Hypothalamus (tissue), 51 donors: ENCODE measurements at places on chromosomes 3 and 15.

- DNase-seq = no peak
Measured at GRCh38 chr3:53318522-53318921, 28.8 kb downstream of the DCP1A start.

GRCh38 chr15:49620199-49620598 is 419 bp downstream of the FAM227B start:
- no peak for DNase-seq

- no peak for DNase-seq
Measured at GRCh38 chr15:77346245-77347036, 73.5 kb downstream of the PEAK1 start.

GRCh38 chr3:14758297-14758696 is 60.5 kb upstream of the FGD5 start:
- DNase-seq = no peak

DNA sequence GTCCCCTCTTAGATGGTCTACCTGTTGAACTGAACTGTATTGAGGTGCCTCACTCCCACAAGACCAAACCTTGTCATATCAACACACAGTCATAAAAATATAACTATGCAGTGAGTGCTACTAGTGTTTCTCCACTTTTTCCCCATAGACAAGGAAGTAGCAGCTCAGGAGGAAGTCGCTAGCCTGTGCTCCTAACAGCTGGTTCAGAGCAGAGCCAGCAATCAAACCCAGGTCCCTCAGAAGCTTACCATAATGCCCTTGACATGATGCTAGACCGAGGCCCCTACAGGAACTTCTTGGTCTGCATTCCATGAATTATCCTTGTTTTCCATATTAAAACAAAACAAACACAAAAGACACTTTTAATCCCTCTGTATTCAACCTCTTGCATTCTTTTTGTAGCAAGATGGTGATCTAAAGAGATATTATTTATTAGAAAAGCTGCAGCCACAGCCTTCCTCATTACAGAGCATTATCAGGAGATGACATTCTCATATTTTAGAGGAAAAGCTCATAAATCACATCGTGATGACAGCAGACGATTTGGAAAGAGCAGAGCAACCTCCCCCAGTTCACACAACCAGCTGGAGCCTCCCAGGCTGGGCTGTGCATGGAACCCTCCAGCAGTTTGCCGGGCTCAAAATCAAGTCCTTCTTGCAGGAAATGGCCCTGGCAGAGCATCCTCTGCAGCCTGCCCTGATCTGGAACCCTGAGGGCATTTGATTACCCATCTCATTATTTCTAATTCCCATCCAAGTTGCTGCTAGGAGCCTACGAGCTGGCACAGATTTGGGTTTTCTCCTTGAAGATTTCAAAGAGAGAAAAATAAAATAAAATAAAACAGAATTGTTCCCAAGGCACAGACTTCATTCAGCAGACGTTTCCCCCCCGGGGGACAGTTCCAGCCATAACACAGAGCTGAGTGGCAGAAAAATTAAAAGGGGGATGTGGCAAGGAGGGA is 118.8 kb downstream of the SRGAP3 start:
- no peak for DNase-seq

- no peak for DNase-seq
Measured at GRCh38 chr3:190497811-190498210, 16.1 kb upstream of the IL1RAP start.

GRCh38 chr3:149067883-149068282 is 18.4 kb downstream of the HLTF start:
- no peak for DNase-seq

DNA sequence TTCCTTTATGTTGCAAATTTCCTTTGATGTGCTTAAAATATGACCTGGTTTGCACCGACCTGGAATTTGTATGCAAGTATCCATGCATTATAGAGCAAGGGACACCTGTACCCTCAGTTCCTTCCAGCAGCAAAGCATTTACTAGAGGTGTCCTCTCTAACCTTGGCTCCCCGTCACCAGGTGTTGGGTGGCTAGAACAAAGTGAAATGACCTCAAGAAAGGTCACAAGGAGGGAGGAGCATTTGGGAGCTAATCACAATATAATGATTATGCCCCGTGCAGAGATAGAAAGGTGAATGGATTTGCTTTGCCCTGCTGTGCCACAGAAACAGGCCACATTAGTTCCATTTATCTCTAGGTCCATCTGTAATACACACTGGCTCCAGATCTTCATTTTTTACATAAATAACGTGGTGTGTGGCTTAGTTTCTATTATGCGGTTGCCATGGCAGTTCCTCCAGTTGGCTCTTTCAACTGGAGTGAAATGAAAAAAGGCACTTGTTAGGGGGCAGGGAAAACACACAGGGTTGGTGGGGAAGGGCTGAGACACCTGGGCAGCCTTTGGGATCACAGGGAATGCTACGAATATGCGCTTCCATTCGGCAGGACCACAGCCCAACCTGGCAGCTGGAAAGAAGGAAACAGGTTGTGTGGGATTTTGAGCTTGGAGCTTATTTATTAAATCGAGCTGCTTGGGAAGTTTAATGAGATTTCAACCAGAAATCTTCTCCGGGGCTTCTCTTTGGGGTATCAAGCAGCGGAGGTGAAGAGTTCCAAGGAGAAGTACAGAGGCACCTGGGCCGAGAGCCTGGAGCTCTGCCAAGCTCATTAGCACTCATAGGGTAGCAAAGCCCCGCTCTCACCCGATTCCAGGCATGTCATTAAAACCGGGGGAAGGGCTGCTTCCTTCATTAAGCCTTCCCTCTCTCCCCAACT is 233.5 kb upstream of the ST8SIA2 start:
- DNase-seq = no peak

GRCh38 chr3:63390710-63391230 is 112.7 kb downstream of the SYNPR start:
- no peak for DNase-seq

GRCh38 chr3:9994086-9994844 is 7.6 kb upstream of the EMC3 start:
- no peak for DNase-seq

DNA sequence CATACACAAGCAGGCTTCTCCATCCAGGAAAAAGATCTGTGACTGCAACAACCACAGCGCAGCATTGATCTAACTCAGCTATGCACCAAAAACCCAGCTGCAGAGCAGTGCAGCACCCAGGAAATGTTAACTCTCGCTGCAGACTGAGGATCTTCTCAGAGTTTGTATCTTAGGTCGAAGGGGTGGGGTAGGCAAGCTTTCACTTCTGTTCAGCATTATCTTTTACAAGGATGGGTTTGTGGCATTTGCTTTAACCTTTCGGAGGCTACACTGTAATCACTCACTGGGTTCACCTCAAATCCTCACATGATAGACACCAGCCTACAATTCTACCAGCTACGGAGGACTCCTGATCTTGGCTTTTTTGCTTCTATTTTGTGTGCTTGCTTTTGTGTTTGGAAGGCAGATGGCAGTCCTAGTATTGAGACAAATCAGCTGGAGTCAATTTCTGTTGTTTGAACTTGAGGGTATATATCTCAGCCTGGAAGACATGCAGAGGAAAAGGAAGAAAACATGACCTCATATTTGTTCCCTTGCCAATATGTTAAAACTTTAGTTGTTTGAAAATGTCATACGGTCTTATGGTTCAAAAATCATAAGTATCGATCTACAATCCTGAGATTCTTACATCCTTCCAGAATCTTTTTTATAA is 25.2 kb downstream of the LRRK1 start:
- DNase-seq = no peak

GRCh38 chr3:175192536-175192935 is 333.4 kb downstream of the NAALADL2 start:
- no peak for DNase-seq

GRCh38 chr15:27499191-27499590 is 528.2 kb downstream of the GABRG3 start:
- no peak for DNase-seq

- no peak for DNase-seq
Measured at GRCh38 chr15:56719774-56720555, 13.3 kb downstream of the ZNF280D start.

DNA sequence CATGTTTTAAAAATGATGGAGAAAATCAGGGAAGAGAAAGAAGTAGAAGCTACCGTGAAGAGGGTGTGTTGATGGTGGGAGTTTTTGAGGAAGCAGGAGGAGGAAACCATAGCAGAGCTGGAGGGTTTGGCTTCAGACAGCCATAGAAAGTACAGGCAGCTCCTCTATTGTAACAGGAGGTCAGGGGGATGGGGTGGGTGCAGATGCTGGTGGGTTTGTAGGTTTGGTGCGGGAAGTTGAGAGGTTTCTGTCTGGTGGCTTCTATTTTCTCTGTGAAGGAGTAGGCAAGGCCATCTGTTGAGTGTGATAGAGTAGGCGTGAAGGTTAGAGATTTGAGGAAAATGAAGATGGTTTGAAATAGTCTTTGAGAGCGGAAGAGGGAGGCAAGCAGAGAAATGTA is 97.7 kb upstream of the TBC1D5 start:
- DNase-seq = no peak

- DNase-seq = no peak
Measured at GRCh38 chr3:182959474-182960350, 20.6 kb downstream of the DCUN1D1 start.

GRCh38 chr3:125694761-125695294 is 99.5 kb upstream of the OSBPL11 start:
- no peak for DNase-seq

DNA sequence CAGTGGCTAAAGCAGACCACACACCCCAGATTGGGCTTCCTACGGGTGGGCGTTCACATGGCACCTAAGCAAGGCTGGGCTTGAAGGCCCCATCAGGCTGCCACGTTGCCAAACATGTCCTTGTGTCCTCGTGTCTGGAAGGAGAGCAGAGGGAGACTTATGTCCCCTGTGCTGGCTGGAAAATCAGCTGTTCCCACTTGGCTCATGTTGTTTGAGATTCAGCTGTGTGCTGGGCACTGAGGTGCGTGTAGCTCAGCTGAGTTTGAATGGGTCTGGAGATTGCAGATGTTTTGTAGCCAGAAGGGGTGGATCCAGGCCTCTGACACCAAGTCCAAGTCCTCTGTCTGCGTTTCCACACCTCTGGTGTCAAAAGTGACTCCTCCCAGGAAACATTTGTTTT is 34.6 kb downstream of the RLBP1 start:
- no peak for DNase-seq

- DNase-seq = no peak
Measured at GRCh38 chr3:112739252-112739965, 98.5 kb upstream of the CCDC80 start.

GRCh38 chr15:45179221-45179985 is 8.4 kb downstream of the SHF start:
- DNase-seq = no peak

- no peak for DNase-seq
Measured at GRCh38 chr3:160588023-160588422, 22.7 kb upstream of the KPNA4 start.

DNA sequence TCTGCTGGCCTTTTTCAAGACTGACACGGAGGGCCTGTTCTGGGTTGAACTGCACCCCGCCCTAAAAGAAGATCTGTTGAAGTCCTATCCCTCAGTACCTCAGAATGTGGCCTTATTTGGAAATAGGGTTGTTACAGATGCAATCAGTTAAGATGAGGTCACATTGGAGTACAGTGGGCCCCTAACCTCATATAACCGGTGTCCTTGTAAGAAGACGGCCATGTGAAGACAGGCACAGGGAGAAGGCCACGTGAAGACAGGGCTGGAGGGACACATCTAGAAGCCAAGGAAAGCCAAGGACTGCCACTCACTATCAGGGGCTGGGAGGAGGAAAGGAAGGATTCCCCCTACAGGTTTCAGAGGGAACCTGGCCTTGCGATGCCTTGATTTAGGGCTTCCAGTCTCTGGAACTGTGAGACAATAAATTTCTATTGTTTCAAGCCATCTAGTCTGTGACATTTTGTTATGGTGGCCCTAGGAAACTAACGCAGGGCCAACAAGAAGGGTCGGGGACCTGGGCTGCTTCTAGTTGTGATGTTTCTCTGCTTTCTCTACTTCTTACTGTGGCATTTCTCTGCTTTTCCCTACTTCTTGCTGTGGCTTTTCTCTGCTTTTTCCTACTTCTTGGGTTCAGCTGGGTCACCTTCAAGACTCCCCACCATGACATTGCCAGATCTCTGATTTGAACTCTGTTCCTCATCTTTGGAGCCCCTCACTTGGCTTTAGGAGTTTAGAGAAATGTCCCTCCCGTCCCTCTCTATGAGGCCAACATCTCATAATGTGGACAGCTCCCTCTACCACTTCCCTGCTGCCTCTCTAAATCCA is 4.8 kb upstream of the CCDC174 start:
- no peak for DNase-seq

GRCh38 chr3:46314517-46314916 is 39.4 kb upstream of the CCR2 start:
- no peak for DNase-seq

- DNase-seq = no peak
Measured at GRCh38 chr3:156602424-156602823, 47.5 kb upstream of the SSR3 start.

DNA sequence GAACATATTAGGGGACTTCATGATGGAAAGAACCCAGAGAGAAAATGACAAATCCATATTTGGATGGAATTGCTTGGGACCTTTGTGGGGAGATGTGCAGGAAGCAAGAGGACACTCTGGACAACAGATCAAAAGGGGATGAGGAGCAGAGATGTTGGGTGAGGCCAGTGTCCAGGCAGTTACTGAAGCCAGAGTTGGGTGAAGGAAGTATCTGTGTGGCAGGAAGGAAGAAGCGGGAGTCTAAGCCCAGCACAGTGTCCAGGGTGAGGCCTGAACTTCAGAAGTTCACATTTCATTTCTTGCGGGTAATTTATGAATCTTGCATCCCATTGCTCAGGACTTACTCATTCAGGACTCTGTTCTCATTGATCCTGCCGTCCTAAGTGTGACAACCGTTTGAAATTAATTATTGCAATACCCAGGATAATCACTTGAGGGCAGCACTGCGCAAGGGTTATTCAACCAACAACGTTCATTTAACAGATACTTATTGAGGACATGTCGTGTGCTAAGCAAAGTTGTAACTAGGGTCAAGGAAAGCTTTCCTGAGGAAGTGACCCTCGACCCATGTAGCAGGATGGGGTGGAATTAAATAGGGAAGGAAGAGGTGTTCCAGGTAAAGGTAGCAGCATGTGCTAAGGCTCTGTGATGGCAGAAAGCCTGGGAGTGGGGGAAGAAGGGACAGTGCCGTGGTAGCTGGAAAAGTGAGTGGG is 61.3 kb upstream of the CMTM8 start:
- DNase-seq = no peak

- DNase-seq = no peak
Measured at GRCh38 chr15:80090041-80090440, 30.6 kb downstream of the ZFAND6 start.

- DNase-seq = no peak
Measured at GRCh38 chr3:195711813-195712534, 8.8 kb upstream of the MUC20 start.

GRCh38 chr3:165624761-165625160 is 212.5 kb downstream of the BCHE start:
- no peak for DNase-seq

GRCh38 chr15:62901087-62901486 is 141.5 kb upstream of the TPM1 start:
- no peak for DNase-seq

- DNase-seq = no peak
Measured at GRCh38 chr3:104988496-104988895, 378.2 kb upstream of the ALCAM start.

GRCh38 chr3:64114651-64115050 is 91.4 kb upstream of the PSMD6 start:
- DNase-seq = no peak
